ENCODE measurements at places on chromosomes 5 and 9.

DNA sequence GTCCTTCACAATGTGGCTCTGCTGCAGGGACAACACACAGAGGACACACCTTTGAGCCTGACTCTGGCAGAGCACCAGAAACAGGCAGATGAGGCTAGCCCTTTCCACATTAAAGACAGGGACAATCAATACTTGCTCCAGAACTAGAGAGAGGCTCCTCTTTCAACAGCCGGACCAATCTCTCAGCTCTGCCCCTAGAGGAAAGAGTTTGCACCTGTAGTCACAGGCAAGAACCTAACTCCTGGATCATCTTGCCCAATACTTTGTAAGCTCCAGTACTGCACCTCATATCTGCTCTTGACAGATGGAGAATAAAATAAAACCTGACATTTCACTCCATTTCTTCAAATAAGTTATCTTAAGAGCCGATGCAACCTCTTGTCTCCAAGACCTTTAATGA, 52.1 kb downstream of the EPB41L4A start:
- no peak for DNase-seq

- DNase-seq: no peak
Measured at GRCh38 chr9:110767559-110768063, 99.0 kb downstream of the MUSK start.

DNA sequence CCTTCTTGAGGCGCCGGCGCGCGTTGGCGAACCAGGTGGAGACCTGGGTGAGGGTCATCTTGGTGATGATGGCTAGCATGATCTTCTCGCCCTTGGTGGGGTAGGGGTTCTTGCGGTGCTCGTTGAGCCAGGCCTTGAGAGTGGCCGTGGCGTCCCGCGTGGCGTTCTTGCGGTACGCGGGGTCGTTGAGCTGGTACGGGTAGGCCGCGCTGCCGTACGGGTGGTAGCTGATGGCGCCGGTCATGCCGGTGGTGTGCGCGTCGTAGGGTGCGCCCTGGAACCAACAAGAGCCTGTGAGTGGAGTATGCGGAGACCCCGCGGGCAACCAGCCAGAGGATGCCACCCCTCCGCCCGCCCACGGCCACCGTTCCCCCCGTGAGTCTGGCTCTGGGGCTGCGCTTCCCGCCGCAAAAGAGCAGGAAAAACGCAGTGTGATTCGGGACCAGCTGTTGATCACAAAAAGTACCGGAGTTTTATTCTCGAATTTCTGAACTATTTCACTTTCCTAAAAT, 1.9 kb downstream of the IRX2 start:
- no peak for DNase-seq

DNA sequence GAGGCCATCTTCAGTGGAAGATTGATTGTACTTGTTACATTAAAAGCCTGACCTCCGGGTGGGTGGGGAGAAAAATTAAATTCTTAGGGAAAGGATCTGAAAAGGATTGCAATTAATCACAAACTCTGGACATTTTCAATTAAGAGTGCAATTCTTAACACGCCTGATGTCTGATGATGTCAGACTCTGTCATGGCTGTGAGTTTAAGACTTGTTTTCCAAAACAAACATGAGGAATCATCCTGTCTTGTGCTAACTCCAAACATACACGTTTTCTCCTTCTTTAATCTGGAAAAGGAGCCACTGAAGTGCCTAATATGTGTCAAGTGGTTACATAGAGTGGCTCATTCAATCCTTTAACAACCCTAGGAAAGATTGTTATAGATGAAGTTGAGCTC, 60.4 kb upstream of the SMIM23 start:
- DNase-seq: no peak

DNA sequence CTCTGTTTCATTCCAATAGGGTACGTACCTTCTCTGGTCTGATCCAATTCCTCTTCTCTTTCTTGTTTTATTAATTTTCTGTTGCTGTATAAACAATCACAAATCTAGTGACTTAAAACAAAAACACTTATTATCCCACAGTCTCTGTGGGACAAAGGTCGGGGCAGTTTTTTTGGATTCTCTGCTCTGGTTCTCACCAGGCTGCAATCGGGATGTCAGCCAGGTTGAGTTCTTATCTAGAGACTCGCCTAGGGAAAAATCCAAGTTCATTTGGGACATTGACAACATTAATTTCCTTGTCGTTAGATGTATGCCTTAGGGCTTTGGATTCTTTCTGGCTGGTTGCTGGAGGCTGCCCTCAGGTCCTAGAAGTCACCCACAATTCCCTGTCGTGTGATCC, 430.5 kb upstream of the RORB start:
- DNase-seq: no peak

GRCh38 chr5:141777711-141778110, 95.7 kb upstream of the ARAP3 start:
- DNase-seq: no peak

- DNase-seq: peak; percentile 41
Measured at GRCh38 chr5:159156426-159157238, 52.7 kb downstream of the RNF145 start.

- DNase-seq: no peak
Measured at GRCh38 chr5:78287833-78288232, 6.7 kb downstream of the AP3B1 start.

Data from effector memory CD8-positive, alpha-beta T cell (primary cell).